Stomach (tissue), 19 donors: ENCODE measurements at places on chromosomes 2 and 18. TPM values are rescaled to one million over a fixed set of nuclear protein-coding genes. Genes with fewer than 3 reads are reported as not detected.

DNA sequence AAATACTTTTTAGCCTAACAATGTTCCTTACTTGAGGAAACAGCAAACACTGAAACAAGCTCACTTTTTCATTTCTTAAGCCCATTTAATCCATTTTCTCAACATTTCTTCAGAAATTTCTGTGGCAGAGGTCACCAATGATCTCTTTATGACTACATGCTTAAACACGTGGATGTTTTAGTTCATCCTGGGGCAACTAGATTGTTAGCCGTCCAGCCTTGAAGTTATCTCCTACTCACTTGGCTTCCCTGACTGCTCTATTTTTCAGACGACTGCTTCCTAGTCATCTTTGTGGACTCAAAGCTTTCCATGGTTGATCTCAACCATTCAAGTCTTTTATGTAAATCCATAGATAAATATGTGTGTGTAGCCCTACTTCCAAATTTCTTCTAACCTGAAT lies 24.1 kb downstream of the CD302 start:
- no peaks in the 10 kb centered on the region for H3K4me1 ChIP-seq
- H3K36me3 ChIP-seq, result no peaks in the 10 kb centered on the region
- no peaks in the 10 kb centered on the region for H3K27me3 ChIP-seq
- no peak overlapping the region for H3K4me3 ChIP-seq
- no peak for DNase-seq
- H3K27ac ChIP-seq, result no peak overlapping the region

DNA sequence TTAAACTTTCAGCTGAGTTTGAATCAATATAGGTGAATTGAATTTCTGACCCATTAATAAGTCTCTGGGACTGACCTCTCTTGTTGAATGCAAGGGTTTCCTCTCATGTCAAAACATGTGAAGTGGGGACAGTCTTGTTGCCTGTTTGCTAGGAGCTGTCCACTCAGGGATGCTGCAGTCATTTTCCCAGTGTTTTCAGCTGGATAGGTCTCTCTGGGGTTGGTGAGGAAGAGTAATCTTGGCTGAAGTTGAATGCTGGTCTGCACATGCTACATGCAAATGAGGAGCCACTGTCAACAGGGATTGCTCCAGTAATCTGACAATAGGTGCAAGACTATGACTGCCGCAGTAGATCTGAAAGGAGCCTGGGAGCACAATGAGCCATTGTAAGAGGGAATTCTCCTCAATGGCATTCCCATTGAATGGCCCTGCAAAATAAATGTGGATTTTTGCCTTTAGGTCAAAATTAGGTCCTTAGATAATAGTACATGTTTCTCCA lies 34.1 kb upstream of the IL1RL1 start:
- no peak overlapping the region for H3K27ac ChIP-seq
- DNase-seq, result no peak
- H3K4me1 ChIP-seq, result no peaks in the 10 kb centered on the region
- no peaks in the 10 kb centered on the region for H3K36me3 ChIP-seq
- no peak overlapping the region for H3K4me3 ChIP-seq
- peaks cover 9% of the 10 kb centered on the region for H3K27me3 ChIP-seq

DNA sequence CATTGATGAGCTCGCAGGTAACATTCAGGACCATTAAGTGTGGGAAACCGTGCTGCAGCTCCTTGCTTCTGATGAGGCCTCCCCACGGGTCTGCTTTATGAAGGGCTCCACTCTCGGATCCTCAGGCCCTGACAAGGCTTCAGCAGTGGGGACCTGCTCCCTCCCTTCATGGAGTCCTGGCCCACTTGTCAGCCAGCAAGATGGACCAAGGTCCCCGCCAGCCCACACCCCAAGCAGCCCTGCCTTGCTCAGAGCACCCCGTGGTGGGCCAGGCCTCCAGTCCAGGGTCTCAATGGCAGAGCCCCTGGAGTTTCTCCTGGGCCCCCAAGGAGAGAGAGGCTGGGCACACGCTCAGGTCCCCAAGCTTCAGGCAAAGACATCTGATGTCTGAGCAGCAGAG lies 41.5 kb downstream of the CROCC2 start:
- no peak for DNase-seq
- H3K27ac ChIP-seq, result no peak overlapping the region
- H3K4me1 ChIP-seq, result no peaks in the 10 kb centered on the region
- H3K27me3 ChIP-seq, result no peaks in the 10 kb centered on the region
- H3K36me3 ChIP-seq, result no peaks in the 10 kb centered on the region
- H3K4me3 ChIP-seq, result no peak overlapping the region

DNA sequence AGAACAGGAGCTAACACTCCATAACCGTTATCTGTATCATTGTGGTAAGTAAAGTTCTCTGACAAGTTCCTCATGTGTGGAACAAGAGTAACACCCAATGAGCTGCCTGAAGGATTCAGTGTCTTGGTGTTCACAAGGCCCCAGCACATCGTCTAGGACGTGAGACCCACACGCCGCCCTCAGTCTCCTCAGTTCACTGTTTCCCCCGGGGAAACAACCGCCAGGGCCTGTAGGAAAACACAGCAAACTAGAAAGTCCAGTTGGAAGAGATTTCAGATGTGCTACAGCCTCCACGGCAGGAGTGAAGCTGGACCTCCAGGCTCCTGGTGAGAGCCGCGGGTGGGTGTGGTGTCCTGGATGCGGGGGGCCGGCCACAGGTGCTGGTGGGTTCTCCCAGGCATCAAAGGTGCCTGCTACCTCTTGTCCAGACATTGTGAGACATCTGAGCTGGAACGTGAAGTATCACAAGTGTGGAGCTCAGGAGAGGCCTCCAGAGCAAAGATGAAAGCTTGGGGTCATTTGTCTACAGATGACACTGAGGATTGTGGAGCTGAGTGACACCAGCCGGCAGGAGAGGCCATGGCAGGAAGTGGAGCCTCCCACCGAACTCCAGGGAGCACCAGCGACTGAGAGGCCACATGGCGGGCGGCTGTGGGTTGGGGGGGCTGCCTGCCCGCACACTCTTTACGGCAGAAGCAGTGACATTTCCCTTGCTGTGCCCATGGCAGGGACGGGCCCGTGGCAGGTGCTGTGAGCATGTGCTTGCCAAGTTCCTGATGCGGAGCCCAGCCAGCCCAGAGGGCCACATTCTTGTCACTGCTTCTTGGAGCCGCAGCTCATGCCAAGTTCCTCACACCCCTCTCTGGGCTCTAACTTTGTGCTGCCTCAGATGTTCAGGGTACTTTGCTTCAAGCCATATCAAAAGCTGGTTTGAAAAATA lies 131.2 kb downstream of the TMEM18 start:
- H3K4me1 ChIP-seq, result no peaks in the 10 kb centered on the region
- DNase-seq, result no peak
- H3K27me3 ChIP-seq, result no peaks in the 10 kb centered on the region
- H3K36me3 ChIP-seq, result no peaks in the 10 kb centered on the region
- no peak overlapping the region for H3K4me3 ChIP-seq

DNA sequence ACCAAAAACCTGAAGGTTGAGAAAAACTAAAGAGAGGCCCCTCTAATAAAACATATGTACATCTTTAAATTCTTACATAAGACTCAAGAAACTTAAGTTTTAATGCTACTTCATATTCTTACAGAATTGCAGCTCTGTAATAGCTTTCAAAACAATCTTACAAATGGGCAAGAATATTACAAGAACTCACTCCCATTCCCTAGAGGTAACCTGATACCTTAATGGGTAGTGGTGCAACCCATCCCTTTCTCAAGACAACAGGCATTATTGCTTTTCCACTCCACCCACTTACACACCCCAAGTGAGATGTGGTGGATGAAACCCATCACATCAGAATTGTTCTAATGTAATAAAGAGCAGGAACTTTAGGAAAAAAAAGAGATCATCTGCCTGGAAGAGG lies 103.7 kb downstream of the RBMS1 start:
- no peak for DNase-seq
- H3K4me1 ChIP-seq, result peaks cover 77% of the 10 kb centered on the region
- H3K27me3 ChIP-seq, result no peaks in the 10 kb centered on the region
- peak overlapping the region; percentile 2 for H3K27ac ChIP-seq
- no peak overlapping the region for H3K4me3 ChIP-seq

DNA sequence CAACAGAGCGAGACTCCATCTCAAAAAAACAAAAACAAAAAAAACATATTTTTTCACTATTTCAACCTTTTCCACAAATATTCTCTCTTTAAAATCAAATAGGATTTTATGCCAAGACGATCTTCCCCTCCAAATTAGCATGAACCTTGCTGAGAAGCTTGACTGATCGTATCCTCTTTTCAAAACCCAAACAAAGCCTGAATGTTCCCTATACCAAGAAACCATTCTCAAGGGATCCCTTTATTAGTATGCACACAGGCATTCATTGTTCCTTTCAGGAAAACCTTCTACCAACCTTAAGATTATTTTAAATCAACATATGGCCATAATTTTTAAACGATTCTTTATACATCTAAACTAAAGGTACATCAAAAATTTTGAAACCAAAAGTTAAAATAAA lies 6.3 kb downstream of the SPIRE1 start:
- H3K4me3 ChIP-seq, result no peak overlapping the region
- H3K27ac ChIP-seq, result no peak overlapping the region
- H3K4me1 ChIP-seq, result peaks cover 35% of the 10 kb centered on the region

- DNase-seq, result no peak
- H3K4me3 ChIP-seq, result no peak overlapping the region
- no peak overlapping the region for H3K27ac ChIP-seq
- H3K36me3 ChIP-seq, result no peaks in the 10 kb centered on the region
- peaks cover 11% of the 10 kb centered on the region for H3K27me3 ChIP-seq
These were observed 70.0 kb downstream of the MYO3B start for GRCh38 chr2:170247882-170248393.

- no peaks in the 10 kb centered on the region for H3K27me3 ChIP-seq
- DNase-seq, result no peak
- no peak overlapping the region for H3K27ac ChIP-seq
- H3K36me3 ChIP-seq, result no peaks in the 10 kb centered on the region
- H3K4me3 ChIP-seq, result no peak overlapping the region
These were observed 42.1 kb upstream of the SIGLEC15 start for GRCh38 chr18:45783097-45784075.

DNAH6 gene
- 0.58 TPM for total RNA-seq

MOGAT1 gene
- not detected for total RNA-seq
